ENCODE measurements at places on chromosomes 11 and 22.

DNA sequence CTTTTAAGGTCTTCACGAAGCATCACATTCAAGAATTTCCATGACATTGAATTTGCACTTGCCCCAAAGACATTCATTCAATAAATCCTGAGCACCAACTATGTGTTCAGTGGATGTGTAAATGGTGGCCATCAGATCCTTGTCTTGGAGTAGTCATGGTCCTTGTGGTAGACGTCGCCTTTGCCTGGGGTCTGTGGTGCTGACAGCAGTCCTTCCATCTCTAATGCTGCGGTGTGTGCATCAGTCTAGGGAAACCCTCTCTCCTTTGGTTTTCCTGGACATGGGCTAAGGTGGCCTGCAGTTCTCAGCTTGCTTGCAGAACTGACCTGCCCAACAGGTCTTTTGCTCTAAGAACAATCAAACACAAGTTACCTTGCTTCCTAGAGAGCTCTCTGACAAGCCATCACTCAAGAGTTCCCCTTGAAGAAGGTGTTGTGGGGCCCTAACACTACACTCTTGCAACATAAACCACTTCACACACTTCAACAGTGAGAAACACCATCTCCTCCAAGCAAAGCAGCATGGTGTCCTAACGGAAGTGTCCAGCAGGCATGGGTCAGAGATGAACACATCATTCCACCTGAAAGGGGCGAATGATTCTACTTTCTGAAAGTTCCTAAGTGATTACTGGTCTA, 72.1 kb downstream of the BUD13 start:
- DNase-seq, result no peak

- peak; percentile 33 for DNase-seq
Observed at GRCh38 chr11:2655834-2656622, 43.8 kb downstream of the KCNQ1OT1 start.

GRCh38 chr22:19855504-19856409, 1.1 kb upstream of the GNB1L start:
- peak; percentile 54 for DNase-seq

DNA sequence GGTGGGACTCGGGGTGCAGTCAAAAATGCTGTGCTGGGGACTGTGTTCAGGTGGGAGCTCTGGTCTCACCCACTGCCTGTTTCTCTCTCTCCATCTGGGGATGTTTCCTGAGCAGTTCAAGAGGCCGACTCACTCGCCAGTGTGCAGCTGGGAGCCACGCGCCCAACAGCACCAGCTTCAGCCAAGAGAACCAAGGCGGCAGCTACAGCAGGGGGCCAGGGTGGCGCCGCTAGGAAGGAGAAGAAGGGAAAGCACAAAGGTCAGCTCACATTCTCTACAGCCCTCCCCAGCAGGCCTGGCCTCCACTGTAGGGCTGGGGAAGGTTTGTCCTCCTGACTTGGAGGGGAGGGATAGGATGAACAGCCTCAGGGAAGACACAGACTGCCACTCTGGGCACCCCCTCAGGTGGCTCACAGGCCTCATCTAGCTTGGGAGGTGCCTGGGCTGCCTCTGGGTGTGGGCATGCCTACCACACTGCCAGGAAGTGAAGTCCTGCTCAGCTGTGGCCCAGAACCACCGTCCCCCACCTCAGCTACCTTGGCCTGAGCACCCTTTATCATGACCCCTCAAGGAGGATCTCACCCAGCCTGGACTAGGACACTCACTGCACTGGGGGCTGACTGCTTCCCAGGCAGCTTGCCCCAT, 13.0 kb downstream of the TUB start:
- no peak for DNase-seq

DNA sequence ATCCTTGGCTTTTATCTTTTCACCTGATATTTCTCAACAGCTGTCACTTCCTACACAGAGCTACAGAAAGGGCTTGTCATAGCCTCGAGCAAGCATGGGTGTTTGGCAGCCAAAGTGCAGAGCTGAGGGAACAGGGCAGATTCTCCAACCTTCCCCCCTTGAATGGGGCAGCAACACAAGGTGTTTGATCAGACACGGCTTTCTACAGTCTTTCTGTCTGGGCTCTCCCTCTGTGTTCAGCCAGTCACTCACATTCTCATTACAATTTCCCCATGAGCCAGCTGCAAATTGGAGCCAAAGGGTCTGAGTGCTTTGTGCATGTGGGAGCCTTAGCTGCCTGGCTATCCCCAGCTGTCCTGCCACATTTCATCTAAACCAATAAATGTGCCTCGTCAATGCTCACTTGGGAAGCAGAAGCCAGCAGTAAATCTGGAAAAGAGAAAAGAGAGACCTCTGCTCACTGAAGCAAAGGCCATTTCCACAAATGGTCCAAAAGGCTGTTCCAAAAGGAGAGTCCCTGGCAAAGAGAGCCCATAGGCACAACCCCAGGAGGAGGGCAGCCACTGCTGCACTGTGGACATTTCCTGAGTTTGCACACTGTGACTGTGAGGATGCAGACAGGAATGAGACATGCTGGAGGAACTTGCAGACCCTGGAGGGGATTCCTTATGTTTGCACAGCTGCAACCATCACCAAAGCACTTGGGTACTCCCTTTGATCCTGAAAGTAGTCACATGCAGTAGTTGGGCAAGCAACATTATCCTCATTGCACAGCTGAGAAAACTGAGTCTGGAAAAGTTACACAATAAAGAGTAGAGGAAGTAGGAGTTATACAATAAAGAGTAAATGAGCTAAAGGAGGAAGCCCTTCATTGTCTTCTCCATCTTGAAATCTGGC, 186.8 kb downstream of the FAM181B start:
- DNase-seq, result no peak

DNA sequence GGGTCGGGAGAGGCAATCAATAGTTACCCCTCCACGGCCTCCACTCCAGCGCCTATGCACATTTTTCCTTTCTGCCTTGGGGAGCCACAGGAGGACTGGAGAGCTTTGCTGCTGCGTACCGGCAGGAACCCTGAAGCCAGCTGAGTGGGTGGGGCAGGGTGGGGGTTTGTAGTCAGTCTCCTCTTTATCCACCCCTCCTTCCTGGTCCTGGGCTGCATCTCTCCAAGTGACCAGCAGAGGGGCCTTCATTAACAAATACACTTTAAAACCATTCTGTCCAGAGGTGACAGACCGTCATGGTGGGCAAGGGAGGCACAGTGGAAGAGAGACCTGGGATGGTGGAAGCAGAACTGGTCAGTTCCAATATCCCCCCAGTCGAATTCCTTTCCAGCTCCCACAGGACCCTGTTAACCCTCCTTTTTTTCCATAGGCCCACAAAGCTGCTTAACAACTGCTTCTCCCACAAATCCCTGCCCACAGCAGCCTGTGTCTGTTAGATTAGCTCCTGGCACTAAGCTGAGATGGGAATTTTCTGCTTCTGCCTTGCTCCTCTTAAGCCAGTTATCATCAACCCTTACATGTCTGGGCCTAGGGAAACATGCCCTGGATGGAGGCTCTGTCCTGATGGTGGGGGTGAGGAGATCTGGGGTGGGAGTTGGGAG, 3.9 kb upstream of the ABCG4 start:
- DNase-seq, result no peak

DNA sequence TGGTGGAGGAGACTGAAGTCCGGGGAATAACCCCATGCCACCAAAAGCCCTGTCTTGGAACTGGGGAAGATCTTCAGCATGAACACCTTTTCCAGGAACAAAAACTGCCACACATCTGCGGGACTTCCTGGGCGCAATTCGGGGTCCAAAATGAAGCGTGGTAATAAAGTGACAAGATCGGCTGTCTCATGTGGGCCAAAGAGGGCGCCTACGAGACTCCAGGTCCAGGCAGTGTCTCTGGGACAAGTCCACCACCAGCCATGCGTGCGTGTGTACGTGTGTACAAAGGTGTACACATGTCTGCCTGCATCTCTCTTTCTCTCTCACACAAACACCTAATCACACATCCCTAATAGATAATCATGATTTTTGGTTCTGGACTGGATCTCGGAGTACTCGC, 8.9 kb upstream of the MYBPC3 start:
- no peak for DNase-seq

GRCh38 chr11:115224551-115224950, 279.7 kb downstream of the CADM1 start:
- DNase-seq, result no peak

DNA sequence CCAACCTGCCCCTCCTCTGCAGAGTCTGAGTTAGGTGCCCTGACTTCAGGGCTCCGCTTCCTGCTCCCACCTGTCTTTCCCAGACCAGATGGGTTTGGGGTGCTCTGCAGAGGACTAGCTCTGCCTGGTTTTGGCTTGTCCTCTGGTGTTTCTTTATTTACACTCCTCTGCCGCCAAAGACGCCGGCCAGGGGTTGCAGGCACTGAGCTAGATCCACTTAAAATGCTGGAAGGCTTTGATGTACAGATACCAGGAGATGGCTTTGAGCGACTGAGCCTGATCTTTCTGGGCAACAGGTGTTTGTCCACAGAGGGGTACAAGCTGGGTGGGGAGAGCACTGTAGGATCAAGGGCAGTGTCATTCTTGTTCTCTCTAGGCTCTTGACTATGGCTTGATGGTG, 3.9 kb downstream of the SELENOH start:
- DNase-seq, result no peak

GRCh38 chr11:29333993-29334775, 682.6 kb downstream of the KCNA4 start:
- no peak for DNase-seq

Data from breast epithelium (tissue), 4 donors.